ENCODE measurements at places on chromosomes 1 and 21. TPM values are rescaled to one million over a fixed set of nuclear protein-coding genes. Genes with fewer than 3 reads are reported as not detected.

Gene ZMYND12
- polyA plus RNA-seq = 0.90 TPM

Gene ZNF648
- polyA plus RNA-seq = 0.24 TPM

- DNase-seq = no peak
These were observed 17.8 kb upstream of the CD84 start for GRCh38 chr1:160597051-160597450.

- DNase-seq = peak; percentile 37
These were observed 45.9 kb upstream of the COL6A1 start for GRCh38 chr21:45935628-45936027.
